NCI-H187 (cell line): ENCODE measurements at places on chromosomes 4 and X.

DNA sequence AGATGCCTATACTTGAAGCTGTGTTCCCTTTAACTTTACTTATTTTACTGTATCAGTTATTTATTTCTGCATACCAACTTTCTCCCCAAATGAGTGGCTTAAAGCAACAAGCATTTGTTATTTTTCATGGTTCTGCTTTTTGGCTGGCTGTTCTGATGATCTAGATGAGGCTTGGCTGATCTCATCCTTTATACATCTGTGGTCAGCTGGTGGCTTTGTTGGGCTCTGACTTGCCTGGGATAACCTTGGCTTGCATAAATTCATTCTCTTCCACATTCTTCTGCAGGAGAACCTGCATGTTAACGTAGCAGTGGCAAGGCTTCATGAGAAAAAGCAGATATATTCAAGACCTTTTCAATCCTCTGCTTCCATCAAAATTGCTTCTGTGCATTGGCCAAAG, 1317.6 kb downstream of the ADGRL3 start:
- no peak for DNase-seq

- no peak for DNase-seq
These were observed 12.7 kb downstream of the FGFRL1 start for GRCh38 chr4:1023895-1024740.

GRCh38 chr4:22824091-22824490, 131.4 kb downstream of the GBA3 start:
- no peak for DNase-seq

DNA sequence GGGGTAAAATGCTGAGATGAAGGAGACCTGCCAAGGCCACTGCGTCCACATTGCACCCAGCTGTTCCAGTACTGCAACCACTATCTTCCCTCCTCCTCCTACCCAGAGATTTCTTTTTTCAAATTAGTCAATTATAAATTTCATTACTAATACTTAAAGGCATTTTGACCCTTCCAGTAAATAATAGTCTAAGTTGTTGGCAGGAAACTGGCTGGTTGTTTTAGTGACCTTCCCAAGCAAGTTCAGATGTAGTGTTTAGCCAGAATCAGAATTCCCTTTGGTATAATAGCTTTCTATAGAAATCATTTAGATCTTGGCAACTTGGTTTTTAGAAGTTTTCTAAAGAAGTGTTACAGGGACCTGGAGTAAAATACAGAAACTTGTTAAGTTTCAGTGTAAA, 66.0 kb downstream of the AASDH start:
- no peak for DNase-seq

DNA sequence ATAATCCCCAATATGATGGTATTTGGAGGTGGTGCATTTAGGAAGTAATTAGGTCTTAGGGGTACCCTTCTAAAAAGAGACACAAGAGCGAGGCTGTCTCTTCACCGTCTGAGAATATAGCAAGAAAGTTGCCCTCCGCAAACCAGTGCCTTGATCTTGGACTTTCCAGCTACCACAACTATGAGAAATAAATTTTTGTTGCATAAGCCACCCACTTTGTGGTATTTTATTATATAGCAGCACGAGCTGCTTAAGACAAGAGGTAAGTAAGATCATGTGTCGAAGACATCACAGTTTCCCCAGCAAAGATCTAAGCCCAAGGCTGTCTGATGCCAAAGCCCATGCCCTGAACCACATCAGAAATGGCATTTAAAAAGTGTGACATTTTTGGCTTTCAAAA, 9.6 kb upstream of the EXOSC9 start:
- no peak for DNase-seq

DNA sequence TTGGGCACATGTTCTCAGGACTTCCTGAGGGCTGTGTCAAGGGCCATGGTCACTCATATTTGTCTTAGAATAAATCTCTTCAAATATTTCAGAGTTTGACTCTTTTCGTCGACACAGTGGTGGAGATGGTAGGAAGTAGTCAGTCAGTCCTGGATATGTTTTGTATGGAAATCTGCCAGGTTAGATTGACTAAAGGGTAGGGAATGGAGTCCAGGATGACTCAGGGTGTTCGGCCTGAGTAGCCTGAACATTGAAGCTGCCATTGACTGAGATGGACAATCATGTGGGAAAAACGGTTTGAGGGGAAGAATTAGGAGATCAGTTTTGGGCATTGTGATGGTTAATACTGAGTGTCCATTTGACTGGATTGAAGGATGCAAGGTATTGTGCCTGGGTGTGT, 177.1 kb upstream of the CENPE start:
- DNase-seq: no peak
